Glomerular endothelial cell (primary cell): ENCODE measurements at places on chromosomes 6 and 20.

GRCh38 chr6:7976485-7977056, 66.0 kb upstream of the TXNDC5 start:
- no peak for DNase-seq

DNA sequence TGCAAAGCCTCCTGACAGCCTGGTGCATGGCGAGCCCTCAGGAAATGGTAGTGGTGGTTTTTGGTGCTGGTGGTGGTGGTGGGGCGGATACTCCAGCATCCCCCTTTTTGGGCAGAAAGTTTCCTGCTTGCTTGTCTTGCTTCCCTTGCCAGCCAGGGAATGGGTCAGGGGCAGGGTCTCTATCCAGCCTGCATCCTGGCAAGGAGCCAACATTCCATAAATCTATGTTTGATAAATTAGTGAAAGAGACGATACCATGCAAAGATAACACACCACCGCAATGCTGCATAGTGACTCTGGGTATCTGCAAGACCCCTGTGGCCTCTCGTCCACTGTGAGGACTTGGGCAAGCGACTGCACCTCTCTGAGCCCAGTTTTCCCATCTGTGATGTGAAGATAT, 246.2 kb downstream of the LRFN2 start:
- DNase-seq: no peak

DNA sequence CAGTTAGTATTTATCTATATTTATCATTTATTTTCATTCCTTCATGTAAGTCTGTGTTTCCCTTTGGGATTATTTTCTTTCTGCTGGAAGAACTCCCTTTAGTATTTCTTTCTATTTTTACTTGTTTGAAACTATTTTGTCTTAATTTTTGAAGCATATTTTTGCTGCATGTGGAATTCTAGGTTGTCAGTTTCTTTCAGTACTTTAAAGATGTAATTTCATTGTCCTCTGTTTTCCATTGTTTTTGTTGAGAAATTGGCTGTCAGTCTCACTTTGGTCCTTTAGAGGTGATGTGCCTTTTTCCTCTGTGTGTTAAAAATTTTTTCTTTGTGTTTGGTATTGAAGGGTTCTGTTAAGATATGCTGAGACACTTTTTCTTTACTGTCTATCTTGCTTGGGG, 17.1 kb downstream of the RNF182 start:
- DNase-seq: no peak

- no peak for DNase-seq
Observed at GRCh38 chr20:5848711-5849505, 98.7 kb downstream of the SHLD1 start.
